ENCODE measurements at places on chromosomes 7 and 10.

- DNase-seq: peak; percentile 21
Observed at GRCh38 chr7:137992550-137993394, 9.1 kb downstream of the CREB3L2 start.

GRCh38 chr10:15485027-15485426 is 113.9 kb upstream of the FAM171A1 start:
- no peak for DNase-seq

DNA sequence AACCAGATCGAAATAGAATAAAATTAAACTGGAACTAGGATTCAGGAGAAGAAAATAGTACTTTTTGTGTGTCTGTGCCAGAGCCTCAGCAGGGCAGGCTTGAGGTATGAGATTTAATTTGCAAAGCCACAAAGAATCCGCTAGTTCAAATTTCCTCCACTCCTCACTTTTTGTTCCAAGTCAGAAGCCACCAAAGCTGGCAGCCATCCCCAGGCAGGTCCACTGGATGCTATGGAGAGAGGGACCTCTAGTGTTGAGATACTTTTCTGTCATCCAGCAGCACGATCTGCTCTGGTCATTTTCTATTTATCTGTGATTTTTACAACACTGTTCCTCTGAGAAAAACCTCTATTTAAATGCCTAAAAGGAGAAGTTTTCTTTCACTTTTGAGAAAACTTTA is 147.9 kb upstream of the FRMD4A start:
- DNase-seq: no peak

GRCh38 chr7:14144538-14144937 is 155.1 kb upstream of the ETV1 start:
- no peak for DNase-seq

DNA sequence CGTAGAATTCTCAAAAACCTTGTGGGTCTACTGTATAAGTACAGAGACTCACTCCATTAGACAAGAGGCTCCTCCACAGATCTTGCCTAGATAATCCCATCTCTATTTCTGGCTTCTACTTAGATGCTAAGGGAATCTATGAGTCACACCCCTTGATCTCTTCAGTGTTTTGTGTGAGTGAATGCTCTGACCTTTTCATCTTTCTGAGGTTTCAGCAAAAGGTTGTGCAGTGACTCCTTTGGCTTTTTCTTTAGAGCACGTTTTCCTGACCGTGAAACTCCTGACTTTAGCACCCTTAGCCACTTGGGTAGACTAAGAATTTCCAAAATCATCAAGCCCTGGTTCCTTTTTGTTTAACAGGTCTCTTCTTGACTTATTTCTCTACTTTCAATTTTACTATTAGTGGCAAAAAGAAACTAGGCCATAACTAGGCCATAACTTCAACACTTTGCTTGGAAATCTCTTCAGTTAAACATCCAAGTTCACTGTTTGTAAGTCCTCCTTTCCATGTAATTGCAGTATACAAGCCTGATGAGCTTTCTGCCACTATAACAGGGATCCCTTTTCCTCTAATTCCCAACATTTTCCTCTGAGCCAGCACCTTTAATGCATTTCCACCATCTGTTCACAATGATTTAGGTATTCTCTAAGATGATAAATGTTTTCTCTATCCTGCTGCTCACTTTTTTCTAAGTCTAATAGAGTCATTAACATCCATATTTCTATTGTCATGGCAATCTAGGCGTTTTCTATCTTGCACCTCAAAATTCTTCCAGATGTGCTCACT is 19.4 kb downstream of the COPG2 start:
- DNase-seq: no peak

DNA sequence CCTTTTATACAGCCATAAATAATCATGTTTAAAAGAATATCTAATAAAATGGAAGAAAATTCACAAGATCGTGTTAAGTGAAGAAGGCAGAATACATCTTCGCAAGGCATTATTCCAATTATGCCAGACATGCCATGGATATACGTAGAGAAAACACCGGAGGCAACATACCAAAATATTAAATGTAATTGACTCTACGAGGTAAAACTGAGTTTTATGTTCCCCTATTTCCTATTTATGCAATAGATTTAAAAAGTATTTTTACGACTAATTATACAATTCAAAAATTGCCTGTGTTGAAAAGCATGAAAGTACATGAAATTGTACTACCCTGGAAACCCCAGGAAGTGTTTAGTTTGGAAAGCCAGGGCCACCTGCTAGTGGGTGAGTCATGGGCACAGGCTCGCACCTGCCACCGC is 936 bp upstream of the REPIN1 start:
- DNase-seq: peak; percentile 80

- no peak for DNase-seq
Observed at GRCh38 chr10:95289003-95289920, 1.5 kb downstream of the PDLIM1 start.

DNA sequence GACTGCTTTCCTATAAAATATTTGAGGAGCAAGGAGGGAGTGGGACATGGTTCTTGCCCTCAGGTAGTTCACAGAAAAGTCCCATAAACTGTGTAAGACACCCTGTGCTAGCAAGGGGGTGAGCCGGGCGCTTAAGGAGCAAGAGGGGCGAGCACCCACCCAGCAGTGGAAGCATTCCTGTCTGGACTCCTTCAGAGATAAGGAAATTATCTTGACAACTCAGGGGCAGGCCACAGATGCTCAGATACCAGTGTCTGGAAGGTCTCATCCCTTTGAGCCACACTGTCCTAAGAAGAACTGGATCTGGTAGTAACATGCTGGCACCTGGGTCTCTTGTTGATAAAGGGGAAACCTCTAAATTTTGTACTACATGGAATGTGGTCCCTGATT is 54.1 kb downstream of the DAGLB start:
- no peak for DNase-seq

DNA sequence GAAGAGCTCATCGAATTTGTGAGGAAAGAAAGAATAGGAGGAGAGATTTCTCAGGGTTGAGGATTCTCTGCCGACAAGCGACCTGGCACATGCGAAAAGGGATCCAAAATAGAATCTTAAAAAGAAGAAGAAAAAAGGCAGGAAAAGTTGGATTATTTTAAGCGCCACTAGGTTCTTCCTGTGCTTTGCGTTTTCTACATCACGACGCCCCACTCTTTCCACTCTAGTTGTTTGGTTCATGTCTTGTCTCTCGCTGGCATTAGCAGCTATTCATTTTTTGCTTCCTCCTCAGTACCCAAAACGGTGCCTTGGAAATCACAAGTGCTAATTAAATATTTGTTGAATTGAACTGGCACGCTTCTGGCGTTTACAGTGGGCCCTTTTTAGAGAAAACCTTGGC is 674 bp upstream of the FRA10AC1 start:
- peak; percentile 34 for DNase-seq

GRCh38 chr7:18126281-18126680 is 98.6 kb upstream of the PRPS1L1 start:
- peak; percentile 98 for DNase-seq

Data from DMS79 treated with DMSO at 0.1 percent for 48 hours (cell line).